ENCODE measurements at places on chromosomes 2 and 18. TPM values are rescaled to one million over a fixed set of nuclear protein-coding genes. Genes with fewer than 3 reads are reported as not detected.

ABHD3 gene
- total RNA-seq: 32.0 TPM

ADAM23 gene
- 2.5 TPM for total RNA-seq

NDC80 gene
- 1.1 TPM for total RNA-seq

SERPINB3 gene
- not detected for total RNA-seq

ZCCHC2 gene
- total RNA-seq: 51.9 TPM

PTPRN gene
- not detected for total RNA-seq

REG1A gene
- not detected for total RNA-seq

RESP18 gene
- total RNA-seq: not detected

Measured in lower lobe of right lung (tissue), 2 donors.